ENCODE measurements at places on chromosomes 4 and X. TPM values are rescaled to one million over a fixed set of nuclear protein-coding genes. Genes with fewer than 3 reads are reported as not detected.

Gene FAM184B
- total RNA-seq: not detected

Gene CXorf65
- total RNA-seq: 92.8 TPM

Gene ARHGEF6
- 78.8 TPM for total RNA-seq

Gene CTAG1B
- total RNA-seq: not detected

Gene PAQR3
- total RNA-seq: 31.7 TPM

Gene SSX4
- total RNA-seq: not detected

Gene DKK2
- total RNA-seq: 0.56 TPM

- no peak for DNase-seq
Measured at GRCh38 chrX:55039471-55039870, 8.7 kb upstream of the ALAS2 start.

- no peak for DNase-seq
Measured at GRCh38 chr4:69503558-69503957, 7.9 kb upstream of the UGT2B4 start.

- DNase-seq: no peak
Measured at GRCh38 chr4:70714079-70714887, 7.5 kb upstream of the RUFY3 start.

DNA sequence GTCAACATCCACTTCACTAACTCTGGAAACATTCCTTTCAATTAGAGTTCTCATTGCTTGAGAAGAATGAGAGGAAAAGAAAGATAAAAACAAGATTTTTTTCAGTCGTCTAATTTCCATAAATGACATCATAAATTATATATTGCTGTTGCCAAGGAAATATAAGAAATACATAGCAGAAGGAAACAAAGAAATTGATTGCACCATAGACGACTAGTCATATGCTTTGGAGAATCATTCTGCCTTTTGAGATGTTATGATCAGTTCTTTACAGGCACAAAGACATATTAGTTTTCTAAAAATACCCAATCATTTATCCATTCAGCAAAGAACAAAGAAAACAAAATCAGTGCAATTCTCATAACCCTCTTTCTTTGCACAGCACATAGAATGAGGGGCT, 672 bp upstream of the C1QTNF7 start:
- DNase-seq: no peak

DNA sequence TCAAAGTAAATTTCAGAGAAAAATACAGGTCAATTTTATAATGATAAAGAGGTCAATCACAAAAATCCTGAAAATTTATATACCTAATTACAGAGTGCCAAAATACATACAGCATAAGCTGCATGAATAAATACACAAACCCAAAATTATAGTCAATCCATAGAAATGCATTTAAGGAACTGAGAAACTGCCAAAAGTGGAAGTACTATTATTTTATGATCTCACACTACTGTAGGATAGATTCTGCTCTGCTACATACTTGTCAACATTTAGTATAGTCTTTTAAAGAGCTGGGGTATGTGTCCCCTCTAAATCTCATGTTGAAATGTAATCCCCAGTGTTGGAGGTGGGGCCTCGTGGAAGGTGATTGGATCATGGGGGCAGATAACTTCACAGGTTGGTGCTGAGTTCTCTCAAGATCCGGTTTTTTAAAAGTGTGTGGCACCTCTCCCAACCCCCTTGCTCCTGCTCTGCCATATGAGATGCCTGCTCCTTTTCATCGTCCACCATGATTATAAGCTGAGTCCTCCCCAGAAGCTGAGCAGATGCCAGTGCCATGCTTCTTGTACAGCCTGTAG, 31.8 kb downstream of the CHIC2 start:
- no peak for DNase-seq

- DNase-seq: no peak
Measured at GRCh38 chrX:110228453-110228852, 89.4 kb downstream of the AMMECR1 start.

DNA sequence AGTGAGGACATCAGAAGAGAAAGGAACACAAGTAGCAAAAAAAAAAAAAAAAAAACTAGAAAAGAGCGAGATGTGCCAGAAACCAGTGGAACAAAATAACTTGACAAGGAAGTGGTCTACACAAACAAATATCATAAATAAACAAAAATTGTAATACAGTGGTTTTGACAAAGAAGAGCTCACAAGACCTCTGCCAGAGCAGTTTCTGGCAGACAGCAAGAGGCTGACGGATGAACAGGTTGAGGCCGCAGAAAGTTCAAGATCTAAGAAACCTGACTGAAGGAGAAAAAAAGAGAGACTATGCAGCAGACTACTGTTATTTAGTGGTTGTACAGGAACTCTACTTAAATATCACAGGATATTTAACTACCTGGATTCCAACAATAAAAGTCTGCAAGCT, 66.2 kb downstream of the MAB21L2 start:
- DNase-seq: no peak

GRCh38 chr4:106478152-106478551, 109.6 kb upstream of the GIMD1 start:
- no peak for DNase-seq

DNA sequence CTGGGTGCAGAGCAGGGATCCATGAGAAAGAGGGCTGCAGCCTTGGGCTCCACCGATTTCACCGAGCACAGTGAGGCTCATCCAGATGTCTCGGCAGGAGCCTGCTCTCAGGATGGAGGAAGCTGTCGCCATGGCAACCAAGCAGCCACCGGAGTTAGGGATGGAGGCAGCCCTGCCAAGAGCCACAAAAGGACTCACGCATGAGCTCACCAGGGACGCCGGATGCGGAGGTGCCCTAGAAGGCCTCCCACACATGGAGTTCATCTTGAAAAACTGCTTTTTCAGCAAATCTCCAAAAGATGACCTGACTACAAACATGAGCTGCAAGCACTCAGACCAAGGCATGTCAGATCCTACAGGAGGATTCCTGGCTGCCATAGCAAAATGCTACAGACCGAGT, 90.7 kb downstream of the WFS1 start:
- DNase-seq: no peak

GRCh38 chr4:148273501-148273986, 168.7 kb downstream of the NR3C2 start:
- no peak for DNase-seq

DNA sequence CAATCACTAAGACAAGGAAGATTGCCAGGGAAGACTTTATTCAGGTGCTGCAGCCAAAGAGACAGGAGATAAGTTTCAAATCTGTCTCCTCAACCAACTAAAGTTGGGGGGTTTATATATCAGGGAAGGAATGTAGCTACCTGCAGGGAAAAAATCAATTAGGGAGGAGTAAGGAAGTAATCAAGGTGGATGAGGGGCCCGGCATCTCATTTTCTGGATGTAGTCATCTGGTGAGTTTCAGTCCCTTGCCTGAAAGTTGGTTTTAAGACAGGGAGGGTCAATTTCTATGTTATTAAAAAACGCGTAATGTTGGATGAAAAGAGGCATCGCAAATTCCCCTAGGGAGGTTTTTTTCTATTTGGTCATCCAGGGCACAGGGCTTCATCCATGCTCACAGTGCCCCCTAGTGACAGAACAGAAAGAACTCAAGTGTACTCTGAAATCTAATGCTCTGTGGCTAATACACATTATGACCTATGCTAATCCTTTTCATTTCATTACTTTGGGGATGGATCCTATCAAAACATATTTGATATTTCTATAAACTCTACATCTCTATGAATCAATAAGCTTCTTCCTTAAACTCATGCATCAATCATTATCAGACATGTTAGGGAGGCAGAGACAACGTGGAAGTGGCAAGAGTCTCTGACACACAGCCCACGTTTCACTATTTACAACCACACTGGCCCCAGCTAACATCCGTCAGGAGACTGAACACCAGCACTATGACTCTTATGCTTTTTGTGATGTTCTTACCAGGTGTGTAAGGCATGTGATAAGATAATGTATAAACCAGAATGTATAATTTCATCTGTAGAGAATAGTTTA, 1577.0 kb upstream of the TENM3 start:
- peak; percentile 28 for DNase-seq

DNA sequence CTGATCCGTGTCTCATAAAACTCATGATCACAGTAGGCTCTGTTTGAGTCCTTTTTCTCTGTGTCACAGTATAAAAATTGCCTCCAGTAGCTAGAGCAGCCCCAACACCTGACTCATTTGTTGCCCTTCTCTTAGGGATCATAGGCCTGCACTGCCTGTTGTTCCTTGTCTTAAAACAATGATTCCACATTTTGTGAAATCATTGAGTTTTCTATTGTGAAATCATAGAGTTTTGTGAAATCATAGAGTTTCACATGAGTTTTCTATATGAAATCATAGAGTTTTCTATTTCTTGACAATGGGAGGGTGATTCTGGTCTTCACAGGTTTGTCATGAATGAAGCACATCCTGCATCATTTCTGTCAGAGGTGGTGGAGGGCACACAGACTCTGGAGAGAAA, 239.9 kb downstream of the GASK1B start:
- no peak for DNase-seq

- no peak for DNase-seq
Measured at GRCh38 chr4:1369479-1370079, 22.6 kb downstream of the UVSSA start.

DNA sequence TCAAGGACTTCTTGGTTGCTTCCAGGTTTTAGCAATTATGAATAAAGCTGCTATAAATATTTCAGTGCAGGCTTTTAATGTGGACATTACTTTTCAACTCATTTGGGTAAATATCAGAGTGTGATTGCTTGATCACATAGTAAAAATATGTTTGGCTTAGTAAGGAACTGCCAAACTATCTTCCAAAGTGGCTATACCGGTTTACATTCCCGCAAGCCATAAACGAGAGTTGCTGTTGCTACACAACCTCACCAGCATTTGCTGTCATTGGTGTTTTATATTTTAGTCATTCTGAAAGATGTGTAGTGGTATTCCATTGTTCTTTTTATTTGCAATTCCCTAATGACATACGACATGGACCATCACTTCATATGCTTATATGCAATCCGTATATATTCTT, 30.9 kb upstream of the SPOCK3 start:
- no peak for DNase-seq

DNA sequence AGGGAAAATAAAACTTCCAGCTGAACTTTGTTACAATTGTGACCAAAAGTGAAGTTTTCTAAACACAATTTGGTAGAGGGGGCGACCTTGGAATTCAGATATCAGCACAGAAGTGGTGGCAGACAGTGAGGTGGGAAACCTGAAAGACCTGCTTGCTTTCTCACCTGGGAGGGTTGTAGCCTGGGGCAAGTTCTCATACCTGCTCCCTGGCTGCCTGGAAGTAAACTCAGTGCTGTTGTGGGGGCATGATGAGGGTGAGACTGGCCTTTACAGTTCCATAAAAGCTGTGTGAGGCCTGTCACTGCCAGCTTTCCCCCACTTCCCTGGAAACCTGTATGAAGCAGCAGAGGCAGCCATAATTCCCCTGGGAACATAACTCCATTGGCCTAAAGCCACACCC, 1180.2 kb downstream of the FAM133A start:
- DNase-seq: no peak

DNA sequence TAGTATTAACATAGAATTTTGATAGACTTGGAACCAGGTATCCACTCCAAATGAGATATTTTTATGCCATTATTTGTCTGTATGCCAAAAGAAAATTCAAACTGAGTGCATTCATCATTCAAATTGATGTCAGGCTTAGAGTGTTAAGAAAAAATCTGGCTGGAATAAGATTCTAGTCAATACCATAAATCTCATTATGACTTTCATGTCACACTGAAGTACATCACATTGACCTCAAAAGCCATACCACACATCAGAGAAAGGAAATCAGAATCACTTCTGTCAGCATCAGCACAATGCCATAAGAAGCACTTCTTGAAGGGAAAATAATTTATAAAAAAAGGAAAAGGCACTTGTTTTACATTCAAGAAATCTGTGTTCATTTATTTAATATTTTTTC, 119.0 kb upstream of the BMP3 start:
- no peak for DNase-seq

- no peak for DNase-seq
Measured at GRCh38 chr4:83413676-83414075, 41.9 kb downstream of the HELQ start.

GRCh38 chr4:20256381-20256881, 4.7 kb downstream of the SLIT2 start:
- DNase-seq: no peak

DNA sequence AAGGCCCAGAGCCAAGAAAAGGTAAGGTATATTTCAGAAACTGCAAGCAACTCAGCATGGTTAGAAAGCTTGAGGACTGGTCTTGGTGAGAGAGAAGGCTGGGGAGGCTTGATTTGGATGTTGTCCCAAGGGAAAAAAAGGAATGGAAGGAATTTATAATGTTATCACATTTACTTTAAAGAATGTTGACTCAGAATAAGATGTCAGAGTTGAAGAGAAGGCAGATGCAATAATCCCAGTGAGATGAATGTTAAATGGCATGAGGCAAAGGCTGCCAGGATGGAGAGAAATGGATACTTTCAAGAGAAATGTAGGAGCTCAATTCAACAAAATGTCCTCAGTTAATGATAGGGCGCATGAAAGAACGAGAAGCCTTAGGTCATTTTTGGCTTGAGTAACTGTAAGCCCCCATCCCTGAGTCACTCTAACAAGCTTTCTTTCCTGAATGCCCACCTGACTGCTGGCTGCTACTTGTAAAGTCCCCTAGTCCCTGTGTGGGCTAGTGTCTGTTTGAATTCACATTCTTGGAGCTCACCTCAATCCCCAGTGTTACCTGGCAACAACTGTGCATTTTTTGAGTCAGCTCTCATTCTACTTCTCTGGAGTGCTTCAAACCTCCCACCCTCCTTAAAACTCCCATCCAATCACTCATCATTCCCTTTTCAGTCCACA, 103.0 kb upstream of the TAPT1 start:
- DNase-seq: no peak

DNA sequence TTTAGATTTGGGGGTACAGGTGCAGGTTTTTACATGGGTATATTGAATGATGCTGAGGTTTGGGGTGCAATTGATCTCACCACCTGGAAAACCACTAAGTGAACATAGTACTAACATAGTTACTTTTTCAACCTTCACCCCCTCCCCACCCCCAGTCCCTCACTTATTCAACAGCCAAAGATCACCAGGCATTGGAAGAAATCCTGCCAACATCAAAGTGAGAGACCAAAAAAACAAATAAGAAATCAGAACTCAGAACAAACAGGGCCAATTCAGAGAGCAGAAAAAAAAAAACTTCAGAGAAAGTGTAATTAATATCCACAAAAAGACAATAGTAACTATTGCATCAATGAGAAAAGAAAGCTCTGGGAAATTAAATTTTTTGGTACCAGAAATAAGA, 20.5 kb upstream of the LAP3 start:
- DNase-seq: no peak

- DNase-seq: no peak
Measured at GRCh38 chrX:82087699-82088098, 885.8 kb downstream of the SH3BGRL start.

- no peak for DNase-seq
Measured at GRCh38 chr4:127080141-127080540, 552.6 kb upstream of the INTU start.

Measured in natural killer cell (primary cell).